NCI-H2029 treated with DMSO at 0.1 percent for 48 hours (cell line): ENCODE measurements at places on chromosomes 16 and 17.

GRCh38 chr16:52861614-52862022, 191.1 kb downstream of the CHD9NB start:
- peak; percentile 5 for DNase-seq

GRCh38 chr16:66959704-66960161, 1.3 kb upstream of the CES3 start:
- no peak for DNase-seq

DNA sequence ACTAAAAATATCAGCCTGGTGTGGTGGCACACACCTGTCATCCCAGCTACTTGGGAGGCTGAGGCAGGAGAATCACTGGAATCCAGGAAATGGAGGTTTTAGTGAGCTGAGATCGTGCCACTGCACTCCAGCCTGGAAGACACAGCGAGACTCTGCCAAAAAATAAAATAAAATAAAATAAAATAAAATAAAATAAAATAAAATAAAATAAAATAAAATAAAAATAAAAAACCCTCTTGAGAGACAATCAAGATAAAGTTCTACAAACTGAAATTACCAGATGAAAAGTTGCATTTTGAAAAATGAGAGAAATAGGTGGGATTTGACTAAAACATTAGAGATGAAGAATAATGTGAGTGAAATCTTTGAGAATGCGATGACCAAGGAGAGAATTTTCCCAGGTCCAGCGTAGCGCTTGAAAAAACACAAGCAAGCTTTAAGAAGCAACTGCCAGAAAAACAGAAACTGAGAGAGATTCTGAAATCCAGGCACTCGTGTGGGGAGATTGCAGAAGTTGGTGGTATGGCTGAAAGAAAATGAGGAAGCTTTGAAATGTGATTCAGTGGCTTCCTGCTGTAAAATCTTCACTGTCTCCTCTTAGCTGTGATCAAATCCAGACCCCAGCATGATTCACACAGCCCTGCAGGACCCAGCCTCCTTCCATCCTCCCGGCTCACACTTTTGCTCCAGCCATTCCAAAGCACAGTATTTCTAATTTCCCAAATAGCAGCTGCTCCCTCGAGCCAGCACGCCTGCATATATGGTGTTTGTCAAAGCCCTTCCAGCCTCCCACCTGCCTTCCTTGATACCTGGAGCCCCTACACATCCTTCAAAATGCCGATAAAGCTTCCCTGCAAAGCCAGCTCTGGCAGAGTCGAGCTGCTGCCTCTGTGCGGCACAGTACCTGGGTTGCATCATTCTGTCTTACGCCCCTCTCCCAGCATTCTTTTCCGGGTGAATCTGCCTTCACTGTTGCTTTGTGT, 8.2 kb upstream of the CD300E start:
- DNase-seq: no peak

GRCh38 chr16:12133729-12134128, 157.2 kb downstream of the SNX29 start:
- DNase-seq: no peak

- DNase-seq: no peak
Observed at GRCh38 chr17:10276436-10276835, 78.0 kb upstream of the GAS7 start.

GRCh38 chr16:28186752-28187151, 25.0 kb downstream of the XPO6 start:
- DNase-seq: no peak

GRCh38 chr17:19296786-19297778, 59.9 kb downstream of the EPN2 start:
- no peak for DNase-seq

- no peak for DNase-seq
Observed at GRCh38 chr16:86458149-86458777, 52.1 kb upstream of the FOXF1 start.

DNA sequence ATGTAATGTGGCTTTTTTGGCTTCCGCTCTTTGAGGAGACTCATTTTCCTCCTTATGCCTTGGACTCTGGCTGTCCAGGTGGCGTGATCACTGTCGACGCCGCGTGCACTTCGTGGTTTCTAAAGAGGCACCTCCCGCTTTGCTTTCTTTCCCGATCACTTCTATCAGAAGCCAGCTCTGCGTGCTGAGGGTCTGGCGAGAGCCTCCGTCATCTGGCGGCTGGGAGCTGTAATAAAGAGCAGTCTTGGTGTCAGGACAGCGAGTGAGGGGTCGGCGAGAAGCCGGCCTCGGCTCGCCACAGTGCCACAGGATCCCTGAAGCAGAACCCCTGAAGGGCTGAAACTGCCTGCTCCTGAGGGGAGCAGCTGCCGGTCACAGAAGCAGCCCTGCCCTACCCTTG, 7.4 kb downstream of the ZNF750 start:
- no peak for DNase-seq

- no peak for DNase-seq
Observed at GRCh38 chr16:76338472-76338871, 61.3 kb downstream of the CNTNAP4 start.

DNA sequence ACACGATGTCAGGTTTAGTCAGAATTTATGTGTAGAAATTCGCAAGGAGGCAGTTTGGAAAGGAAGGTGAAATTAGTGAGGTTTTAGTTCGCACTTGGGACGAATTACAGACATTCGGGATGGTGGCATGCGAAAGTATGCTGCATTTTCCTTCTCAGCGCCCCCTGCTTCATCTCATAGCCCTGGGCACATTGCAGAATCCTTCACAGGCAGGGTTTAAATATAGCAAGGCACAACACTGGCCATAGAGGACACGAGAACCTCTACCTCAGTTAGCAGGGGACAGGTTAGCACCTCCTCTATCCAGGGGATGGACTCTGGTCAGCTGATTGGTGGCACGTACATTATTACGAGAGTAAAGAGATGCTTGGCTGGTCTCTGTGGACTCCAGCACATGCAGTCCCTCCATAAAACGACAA, 47.5 kb downstream of the MAP2K6 start:
- DNase-seq: no peak

DNA sequence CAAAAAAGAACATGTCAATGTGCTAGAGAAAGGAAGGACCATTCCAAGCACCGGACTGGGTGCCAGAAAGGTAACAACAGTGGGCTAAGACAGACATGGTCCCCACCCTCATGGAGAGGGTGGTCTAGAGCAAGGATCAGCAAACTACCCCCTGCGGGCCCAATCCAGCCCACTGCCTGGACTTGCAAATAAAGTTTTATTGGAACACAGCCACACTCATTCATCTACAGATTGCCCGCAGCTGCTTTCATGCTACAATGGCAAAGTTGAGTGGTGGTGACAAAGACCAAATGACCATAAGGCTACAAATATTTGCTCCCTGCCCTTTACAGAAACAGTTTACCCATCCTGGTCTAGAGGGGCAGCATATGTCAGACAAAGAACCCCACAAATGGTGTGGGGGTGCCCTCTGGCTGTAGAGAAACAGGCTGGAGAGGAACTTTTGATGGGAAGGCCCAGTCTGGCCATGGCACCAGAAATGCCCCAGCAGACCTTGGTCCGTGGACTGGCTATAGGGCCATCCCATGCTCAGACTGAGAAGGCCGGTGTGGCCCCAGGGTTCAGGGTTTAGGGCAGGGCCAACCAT, 15.2 kb downstream of the CDH5 start:
- DNase-seq: no peak

DNA sequence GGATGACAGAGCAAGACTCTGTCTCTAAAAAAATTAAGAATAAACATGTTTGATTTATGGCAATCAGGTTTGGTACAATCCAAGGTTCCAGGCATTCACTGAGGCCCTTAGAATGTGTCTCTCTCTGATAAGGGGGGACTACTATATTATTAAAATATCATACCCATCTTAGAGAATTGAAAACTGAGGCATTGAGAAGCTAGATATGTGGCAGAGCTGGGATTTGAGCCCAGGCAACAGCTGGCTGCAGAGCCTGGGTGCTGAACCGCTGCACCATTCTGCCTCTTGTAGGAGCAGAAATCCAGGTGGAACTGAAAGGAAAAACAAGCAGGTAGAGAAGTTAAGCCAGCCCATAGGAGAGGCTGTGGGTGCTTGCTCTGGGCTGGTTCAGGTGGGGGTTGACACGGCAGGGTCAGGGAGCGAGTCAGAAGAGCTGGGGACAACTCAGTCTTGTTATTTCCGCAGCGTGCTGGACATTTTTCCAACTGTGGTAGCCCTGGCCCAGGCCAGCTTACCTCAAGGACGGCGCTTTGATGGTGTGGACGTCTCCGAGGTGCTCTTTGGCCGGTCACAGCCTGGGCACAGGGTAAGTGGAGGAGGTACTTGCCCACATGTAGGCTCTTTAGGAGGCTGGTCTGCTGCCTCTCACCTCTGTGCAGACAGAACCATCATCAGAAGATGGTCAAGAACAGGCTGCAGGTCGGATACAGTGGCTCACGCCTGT, 62.5 kb downstream of the WIPI1 start:
- no peak for DNase-seq

DNA sequence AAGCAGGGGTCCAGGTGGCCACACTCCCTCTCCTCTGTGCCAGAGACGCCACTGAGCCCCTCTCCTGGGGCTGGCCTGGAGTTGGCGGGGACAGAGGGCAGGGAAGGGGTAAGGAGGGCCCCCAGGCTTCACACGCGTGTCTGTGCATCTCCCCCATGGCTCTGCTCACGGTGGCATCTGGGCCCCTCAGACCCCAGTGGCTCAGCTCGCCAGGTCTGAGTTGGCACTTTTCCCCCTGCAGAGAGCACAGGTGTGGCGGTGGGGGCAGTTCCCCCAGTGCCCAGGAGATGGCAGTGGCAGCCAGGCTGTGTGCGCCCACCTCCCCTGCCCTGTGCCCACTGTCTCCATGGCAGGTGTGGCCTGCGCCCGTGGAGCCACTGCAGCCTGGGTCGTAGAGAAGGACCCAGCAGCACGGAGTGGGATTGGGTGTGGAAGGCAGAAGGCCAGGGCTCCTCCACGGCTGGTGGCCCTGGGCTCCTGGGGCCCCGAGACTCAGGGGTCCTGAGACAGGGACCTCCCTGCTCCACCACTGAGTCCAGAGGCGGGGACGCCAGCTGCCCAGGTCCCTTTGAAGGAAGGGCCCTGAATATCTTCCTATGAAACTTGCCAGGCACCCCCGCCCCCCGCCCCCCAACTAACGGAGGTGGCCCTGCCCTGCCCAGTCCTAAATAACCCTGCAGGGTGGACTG, 4.3 kb upstream of the APRT start:
- DNase-seq: no peak

- no peak for DNase-seq
Observed at GRCh38 chr16:56477096-56477878, 25.9 kb downstream of the OGFOD1 start.

DNA sequence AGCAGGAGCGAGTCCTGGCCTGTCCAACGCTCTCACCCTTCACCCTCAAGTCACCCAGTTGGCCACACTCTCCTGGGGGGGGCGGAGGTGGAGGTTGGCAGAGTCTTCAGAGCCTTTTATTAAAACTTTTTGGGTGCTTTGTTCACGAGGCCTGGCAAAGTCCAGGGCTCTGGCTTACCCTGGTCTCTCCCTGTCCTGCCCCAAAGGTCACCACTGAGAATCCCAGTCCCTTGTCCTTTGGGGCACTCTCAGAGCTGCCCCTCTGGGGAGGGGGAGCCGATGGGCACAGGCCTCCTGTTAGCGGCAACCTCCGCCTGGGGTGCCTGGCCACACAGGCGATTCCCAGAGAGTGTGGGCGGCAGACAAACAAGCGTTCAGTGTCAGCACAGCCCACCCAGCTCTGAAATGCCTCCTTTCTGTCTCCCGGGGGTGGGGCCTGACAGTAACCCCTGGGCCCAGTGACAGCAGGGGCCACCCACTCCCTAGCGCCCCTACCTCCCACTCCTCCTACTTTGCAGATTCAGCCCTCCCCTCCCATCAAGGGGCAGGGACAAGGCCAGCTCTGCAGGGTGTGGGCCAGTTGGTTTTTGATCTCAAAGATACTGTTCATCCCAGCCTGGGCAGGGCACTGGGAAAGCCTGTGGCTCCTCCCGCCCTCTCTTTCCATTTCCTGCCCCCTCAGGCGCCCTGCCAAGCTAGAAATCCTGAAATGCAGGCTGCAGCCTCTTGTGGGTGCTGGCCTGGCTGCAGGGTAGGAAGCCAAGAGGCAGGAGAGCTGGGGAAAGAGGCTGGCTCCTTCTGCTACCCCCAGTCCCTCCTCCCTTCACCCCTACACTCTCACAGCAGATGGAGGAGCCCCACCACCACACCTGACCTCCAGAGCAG, 36.6 kb upstream of the EMP2 start:
- DNase-seq: peak; percentile 62

- DNase-seq: no peak
Observed at GRCh38 chr17:49971848-49972485, 3.0 kb downstream of the DLX4 start.

DNA sequence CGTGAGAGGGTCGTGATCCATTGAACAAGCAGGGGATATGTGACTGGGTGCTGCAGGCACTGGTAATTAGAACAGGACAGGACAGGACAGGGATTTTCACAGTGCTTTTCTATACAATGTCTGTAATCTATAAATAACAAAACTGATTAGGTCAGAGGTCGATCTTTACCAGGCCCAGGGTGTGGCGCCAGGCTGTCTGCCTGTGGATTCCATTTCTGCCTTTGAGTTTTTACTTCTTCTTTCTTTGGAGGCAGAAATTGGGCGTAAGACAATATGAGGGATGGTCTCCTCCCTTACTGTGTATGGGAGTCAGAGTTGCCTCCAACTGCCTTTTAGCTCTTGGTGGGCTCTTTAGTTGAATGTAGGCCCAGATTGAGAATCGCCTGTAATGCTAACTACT, 1.5 kb upstream of the ZNF764 start:
- no peak for DNase-seq

- DNase-seq: no peak
Observed at GRCh38 chr17:63647936-63648335, 25.7 kb downstream of the MAP3K3 start.

DNA sequence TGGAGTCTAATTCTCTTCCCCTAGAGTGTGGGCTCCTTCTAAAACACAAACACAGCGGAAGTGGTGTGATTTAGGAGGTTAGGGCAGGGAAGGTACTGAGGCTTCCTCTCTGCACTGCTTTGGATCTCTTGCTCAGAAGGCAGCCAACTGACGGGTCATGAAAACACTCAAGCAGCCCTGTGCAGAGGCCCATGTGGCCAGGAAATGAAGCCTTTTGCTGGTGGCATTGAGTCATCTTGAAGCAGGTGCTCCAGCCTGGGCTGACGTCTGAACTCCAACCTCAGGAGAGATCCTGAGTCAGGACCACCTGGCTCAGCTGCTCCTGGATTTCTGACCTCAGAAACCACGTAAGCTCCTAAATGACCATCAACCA, 72.9 kb downstream of the MRM1 start:
- DNase-seq: no peak

- DNase-seq: no peak
Observed at GRCh38 chr16:31344712-31345111, 10.3 kb upstream of the ITGAX start.

DNA sequence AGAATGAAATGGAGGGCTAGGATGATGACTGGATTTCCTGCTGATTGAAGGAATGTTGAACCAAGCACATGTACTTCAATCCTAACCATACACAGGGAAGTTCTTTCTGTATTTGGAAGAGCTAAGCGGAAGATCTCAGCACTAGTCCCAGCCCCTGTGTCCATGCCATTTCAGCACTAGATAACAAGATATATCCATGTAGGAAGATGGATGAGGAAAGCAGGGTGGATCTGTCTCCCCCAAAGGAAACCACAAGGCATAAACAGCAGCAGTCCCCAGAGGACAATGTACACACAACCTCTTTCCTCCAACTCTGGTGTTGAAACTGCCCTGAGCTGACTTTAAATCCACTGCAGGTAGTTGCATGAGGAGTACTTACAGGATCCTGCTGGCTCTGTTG, 75.1 kb downstream of the GRIN2A start:
- DNase-seq: no peak
